ENCODE measurements at places on chromosomes 7 and 10.

DNA sequence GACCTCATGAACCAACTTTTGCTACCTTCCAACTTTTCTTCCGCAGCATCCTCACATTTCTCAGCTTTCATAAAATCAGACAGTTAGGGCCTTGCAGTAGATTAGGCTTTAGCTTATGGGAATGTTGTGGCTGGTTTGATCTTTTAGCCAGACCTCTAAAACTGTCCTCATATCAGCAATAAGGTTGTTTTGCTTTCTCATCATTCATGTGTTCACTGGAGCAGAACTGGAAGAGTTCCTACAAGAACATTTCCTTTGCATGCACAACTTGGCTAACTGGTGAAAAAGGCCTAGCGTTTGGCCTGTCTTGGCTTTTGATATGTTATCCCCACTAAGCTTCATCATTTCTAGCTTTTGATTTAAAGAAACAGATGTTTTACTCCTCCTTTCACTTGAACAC, 130.0 kb upstream of the LRRTM3 start:
- DNase-seq: no peak

DNA sequence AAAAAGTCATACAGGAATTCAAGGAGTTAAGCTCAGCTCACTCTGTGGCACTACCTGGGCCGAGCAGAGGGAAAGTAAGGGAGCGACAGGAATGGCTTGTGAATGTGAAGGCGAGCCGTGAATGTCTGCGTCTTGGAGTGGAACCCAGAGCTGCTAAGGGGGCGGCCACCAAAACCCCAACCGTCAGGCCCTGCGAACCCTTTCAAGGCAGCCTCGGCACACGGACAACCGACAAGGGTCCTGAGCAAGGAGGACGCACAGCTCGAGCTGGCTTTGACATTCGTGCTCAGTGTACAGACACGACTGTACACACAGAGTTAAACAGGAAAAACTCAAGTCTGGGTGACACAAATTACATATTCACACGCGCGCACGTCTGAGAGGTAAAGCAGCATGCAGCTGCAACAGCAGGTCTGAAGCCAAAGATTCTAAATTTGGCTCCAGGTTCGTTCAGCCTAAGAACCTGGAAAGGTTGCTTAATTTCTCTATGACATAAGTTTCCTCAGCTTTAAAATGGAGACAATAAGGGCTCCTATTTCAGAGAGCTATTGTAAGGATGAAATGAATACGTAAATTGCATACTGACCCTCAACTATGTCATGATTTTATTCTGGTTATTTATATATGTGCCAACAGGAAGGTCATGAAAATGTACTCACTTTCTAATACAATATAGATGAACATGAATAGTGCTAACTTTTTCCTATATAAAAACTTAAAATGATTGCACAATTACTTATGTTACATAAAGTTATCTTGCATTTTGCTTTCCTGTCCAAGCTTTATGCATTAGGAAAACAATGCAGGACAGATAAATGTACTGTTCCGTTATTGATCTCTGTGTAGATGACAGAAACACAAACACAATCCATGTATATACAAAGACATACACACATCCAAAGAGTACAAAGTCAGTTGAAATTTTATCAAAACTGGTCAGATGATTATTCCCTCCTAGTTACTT, 192.9 kb downstream of the ZMYND11 start:
- no peak for DNase-seq

- no peak for DNase-seq
Measured at GRCh38 chr10:409408-410040, 274.3 kb downstream of the ZMYND11 start.

- DNase-seq: peak; percentile 55
Measured at GRCh38 chr10:69092959-69093850, 5.3 kb downstream of the SRGN start.

Data from retinal pigment epithelial cell (primary cell).